ENCODE measurements at places on chromosomes 11 and 22.

- DNase-seq = no peak
Observed at GRCh38 chr11:63508009-63508408, 2.1 kb downstream of the LGALS12 start.

DNA sequence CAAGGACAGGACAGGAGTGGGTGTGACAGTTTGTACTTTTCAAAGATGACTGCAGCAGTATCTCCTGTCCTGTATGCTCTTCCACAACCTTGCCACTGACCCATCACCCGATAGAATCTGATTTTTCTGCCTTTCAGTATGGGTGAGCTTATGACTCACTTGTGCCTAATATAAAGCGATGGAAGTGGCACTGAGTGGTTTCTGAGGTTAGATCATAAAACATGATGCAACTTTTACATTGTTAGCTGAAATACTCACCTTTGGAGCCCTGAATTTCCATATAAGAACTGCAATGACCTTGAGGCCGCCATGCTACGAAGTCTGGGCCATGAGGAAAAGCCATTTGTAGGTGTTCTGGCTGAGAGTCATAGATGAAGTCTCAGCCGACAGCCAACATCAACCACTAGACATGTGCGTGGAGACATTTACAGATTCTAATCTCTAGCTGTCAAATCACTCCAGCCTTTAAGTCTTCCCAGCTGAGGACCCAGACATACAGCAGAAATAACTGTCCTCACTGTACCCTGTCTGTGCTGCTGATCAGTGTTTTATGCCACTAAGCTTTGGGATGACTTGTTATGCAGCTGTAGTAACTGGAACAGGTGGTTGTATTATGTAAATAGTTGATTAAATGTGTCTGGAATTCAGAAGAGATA, 105.9 kb upstream of the ARHGAP20 start:
- DNase-seq = no peak

- no peak for DNase-seq
Observed at GRCh38 chr11:130040281-130040940, 29.3 kb upstream of the APLP2 start.

- no peak for DNase-seq
Observed at GRCh38 chr11:106461839-106462545, 384.5 kb downstream of the AASDHPPT start.

DNA sequence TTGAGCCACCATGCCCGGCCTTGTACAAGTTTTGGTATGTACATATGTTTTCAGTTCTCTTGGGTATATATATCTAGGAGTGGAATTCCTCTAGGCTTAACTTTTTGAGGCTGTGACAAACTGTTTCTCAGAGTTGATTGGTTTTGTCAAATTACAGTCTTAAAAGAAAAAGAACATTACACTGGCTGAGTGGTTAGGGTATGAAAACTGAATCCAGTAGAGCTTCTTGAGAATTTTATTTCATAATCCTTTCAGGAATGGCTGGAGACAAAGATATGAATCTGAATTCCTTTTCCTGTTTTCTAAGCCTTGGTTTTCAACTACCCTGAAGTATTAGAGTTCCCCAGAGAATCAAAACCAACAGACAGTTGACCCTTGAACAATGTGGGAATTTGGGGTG, 6.5 kb downstream of the METTL15 start:
- no peak for DNase-seq

GRCh38 chr22:43310311-43310710, 32.9 kb downstream of the SCUBE1 start:
- no peak for DNase-seq

GRCh38 chr11:18775492-18776292, 15.9 kb downstream of the PTPN5 start:
- peak; percentile 37 for DNase-seq

- no peak for DNase-seq
Observed at GRCh38 chr11:79762279-79762921, 321.6 kb upstream of the TENM4 start.

GRCh38 chr11:2858995-2859698, 26.4 kb downstream of the CDKN1C start:
- DNase-seq = no peak

GRCh38 chr11:75151346-75152047, 590 bp downstream of the SLCO2B1 start:
- DNase-seq = no peak

DNA sequence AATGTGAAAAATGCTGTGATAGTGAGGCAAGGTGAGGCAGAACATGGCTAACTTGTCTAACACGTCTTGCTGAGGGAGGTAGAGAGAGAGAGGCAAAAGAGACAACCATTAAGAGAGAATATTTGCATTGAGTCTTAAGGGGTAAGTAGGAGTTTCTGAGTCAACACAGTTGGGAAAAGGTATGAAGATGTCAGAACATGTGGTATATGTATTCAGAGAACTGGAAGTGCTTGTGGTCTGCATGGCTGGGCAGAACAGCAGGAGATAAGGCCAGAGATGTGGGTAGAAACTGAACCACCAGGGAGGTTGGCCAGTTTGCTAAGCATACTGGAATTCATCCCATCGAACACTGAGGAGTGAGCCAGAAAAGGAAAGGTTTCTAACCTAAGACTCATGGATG, 25.0 kb upstream of the SLC5A1 start:
- no peak for DNase-seq

- no peak for DNase-seq
Observed at GRCh38 chr11:102798012-102798746, at the start of gene MMP1. TSS of gene MMP1 (minus strand) at chr11:102798160. CDS start at chr11:102798092, 68 bp downstream.

- no peak for DNase-seq
Observed at GRCh38 chr11:63839508-63840355, 822 bp downstream of the MARK2 start.

- no peak for DNase-seq
Observed at GRCh38 chr11:28900427-28900826, 792.2 kb downstream of the METTL15 start.

- peak; percentile 39 for DNase-seq
Observed at GRCh38 chr11:120128392-120129119, 9.4 kb downstream of the TRIM29 start.

DNA sequence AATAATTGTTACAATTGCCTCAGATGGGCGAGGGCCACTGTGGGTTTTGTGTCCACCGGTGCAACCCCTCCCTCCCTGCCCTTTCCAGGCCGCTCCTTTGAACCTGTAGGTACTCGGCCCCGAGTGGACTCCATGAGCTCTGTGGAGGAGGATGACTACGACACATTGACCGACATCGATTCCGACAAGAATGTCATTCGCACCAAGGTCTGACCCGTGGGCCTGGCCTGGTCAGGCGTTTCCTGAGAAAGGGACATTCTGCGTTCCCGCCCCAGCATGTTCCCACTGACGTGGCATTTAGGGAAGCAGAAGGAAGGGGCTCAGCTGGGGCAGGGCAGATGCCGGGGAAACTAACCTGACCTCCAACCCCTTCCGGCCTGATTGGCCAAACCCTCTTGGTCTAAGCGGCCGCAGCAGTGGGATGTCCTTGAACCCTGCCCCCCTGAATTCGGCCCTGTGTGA, 10.1 kb downstream of the SIDT2 start:
- DNase-seq = no peak

DNA sequence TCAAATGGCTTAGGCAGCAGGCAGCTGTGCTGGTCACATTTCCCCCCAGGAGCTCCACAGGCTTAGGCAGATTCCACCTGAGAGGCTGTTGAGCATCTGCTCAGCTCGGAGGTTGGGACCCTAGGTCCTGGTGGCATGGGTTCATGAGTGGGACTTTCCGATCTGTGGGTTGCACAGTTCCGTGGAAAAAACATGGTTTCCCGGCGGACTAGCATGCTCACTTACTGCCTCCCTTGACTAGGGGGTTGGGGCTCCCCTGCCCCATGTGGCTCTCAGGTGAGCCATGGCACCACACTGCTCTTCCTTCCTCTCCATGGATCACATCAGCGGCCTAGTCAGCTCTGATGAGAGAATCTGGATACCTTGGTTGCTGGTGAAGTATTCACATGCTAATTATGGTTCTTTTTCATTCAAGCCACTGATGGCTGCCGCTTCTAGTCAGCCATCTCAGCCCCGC, 685.1 kb downstream of the METTL15 start:
- DNase-seq = no peak

DNA sequence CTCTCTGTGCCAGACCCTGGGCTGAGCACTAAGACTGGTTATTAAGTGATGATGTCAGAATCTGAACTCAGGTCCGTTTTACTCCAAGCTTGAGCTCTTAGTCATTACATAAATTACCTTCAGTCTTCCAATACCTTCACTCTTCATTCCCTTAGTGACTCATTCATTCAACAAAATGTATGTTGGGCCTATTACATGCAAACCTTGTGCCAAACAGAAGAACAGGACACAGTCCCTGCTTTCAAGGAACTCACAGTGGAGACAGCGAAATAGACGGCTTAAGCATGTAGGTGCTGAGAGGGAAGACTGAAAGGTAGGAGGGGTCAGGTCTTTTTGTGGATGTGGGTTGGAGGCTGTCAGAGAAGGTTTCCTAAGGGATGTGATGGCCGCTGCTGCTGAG, 3.3 kb downstream of the KCTD14 start:
- no peak for DNase-seq

DNA sequence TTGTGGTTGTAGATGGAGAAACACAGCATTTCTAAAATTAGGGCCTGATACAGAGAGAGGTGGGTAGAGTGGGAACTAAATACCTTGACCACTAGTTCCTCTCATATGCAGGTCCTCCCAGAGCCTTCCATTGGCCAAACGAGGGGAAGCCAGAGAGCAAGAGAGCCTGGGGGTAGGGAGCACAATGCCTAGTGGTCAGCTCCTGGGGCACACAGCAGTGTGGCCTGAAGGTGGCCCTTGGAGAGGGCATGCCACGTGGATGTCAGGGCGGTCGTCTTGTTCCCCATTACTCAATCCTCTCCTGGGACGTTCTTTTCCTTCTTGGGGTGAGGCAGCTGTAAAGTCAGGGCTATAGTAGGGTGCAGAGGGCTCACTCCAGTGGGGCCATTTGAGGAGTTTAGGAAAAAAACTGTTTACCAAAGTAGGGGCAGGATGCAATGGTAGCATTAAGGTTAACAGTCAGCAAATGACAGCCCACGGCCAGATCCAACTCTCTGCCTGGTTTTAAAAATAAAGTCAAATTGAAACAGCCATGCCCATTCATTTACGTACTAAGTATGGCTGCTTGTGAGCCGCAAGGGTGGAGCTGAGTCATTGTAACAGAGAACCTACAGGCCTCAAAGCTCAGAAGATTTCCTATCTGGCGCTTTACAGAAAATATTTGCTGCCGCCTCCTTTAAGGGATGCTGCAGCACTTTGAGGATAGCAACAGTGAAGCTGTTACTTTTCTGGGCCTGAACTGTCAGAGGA, 7.6 kb downstream of the MYO18B start:
- DNase-seq = no peak

All from DMS153 (cell line).